AG09309 (cell line): ENCODE measurements at places on chromosomes 7 and 10.

DNA sequence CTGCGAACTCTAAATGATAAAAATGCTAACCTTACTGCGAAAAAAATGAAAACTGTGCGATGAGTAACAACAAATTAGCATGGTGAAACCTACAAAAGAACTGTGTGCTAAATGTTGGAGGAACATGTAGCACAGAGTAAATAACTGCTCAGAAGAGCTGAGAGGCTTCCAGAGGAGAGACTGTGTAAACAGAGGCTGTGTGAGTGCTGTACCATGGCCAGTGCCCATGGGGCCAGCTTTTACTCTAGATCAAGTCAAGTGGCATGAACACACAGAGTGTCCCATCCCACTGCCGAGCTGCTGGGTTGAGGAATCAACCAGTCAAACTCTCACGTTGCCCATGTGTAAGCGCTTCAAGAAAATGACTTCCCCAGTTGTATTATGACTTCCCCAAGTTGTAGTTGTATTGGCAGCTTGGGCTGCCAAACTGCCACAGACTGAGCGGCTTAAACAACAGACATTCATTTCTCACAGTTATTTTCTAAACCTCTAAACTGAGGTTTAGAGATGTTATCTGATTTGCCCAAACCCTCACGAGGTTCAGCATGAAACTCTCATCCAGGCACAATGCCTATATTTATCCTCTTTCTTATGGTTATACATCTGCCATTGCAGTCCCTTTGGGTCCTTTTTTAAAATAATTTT is 270.7 kb downstream of the ABCA13 start:
- DNase-seq, result no peak

DNA sequence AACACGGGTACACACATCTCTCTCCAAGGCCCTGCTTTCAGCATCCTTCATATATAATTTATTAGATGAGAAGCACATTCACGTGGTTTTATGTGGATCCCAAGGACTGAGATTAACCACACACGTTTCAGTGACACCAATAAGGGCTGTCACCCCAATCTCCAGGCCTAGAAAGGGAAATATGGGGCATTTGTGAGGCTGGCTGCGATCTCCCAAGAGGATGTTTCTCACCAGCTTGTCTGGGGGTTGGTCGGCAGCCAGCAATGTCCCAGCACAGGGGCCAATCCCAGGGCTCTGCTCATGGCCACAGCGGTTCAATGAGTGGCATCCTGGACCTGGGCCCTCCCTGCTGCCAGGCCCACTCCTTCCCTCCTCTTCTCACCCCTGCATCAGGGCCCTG is 115.5 kb downstream of the ITIH5 start:
- no peak for DNase-seq

- DNase-seq, result no peak
Measured at GRCh38 chr7:99314504-99314903, 11.2 kb upstream of the ARPC1A start.

DNA sequence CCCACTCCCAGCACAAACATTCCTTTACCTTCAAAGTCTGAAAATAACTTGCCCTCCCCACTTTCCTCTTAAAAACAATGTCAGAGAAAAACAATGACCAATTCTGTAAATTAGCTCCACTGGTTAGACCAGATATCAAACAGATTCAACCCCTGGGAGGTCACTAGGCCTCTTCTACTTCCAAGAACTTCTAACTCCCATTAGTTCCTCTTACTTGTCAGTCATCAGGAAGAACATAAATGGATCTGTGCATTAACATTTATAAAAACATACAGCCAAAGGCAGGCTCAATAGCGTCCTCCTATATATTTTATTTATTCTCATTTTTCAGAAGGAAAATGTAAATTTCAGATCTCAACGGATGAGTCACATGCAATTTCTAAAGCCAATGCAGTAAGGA is 2.2 kb downstream of the ELAPOR2 start:
- no peak for DNase-seq

DNA sequence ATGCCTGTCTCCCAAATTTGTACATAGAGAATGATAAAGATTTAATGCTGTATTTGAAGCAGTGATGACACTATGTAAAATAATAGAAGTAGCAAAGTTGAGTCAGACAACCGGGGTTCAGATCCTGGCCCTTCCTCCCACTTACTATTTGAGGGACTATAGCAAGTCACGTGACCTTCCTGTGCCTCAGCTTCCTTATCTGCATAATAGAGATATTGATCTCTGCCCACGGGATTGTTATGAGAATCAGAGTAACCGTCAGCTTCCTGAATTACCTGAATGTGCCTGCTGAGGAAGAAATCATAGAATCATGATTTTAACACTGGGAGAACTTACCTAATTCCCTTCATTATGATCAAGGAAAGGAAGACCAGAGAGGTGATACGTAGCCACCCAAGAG is 26.9 kb downstream of the CASP7 start:
- no peak for DNase-seq

GRCh38 chr7:30977222-30977621 is 13.5 kb downstream of the GHRHR start:
- DNase-seq, result no peak

DNA sequence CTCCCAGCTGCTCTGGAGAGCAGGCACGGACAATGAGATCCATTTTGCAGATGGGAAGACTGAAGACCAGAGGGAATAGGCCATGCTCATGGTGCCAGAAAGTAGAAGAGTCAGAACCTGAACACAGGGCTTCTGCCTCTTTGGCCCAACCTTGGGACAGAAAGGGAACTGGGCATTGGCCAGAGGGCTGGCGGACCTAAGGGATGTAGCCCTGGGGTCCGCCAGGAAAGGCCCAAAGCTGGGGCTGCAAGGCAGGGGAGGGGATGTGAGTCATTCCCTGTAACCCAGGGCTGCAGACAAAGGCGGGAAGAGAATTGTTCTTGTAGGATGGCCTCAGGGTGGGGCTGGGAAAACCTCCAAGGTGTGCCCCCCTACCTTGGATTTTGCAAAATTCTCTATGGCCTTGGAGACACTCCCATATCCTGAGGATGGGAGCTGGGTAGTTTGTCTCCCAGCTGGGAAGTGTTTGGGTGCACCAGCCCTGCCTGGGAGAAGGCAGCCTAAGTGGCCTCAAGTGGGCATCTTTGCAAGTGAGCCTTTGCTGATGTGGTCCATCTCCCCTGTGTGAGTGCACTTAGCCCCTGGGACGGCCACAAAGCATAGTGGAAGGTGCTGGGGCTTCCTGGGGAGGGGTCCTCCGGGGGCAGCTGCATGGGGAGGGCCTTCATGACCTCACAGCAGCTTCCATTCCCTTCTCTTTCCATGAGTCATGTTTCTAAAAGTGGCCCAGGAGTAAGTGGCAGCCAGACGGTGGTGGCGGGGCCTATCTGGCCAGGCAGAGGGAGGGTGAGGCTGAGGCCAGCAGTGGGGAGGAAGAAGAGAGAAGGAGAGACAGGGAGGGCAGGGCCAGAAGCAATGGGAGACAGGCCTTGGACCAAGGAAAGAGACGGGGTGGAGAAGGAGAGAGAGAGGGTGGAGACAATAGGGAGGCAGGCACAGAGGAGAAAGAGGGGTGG is 9.2 kb downstream of the AQP1 start:
- DNase-seq, result no peak

DNA sequence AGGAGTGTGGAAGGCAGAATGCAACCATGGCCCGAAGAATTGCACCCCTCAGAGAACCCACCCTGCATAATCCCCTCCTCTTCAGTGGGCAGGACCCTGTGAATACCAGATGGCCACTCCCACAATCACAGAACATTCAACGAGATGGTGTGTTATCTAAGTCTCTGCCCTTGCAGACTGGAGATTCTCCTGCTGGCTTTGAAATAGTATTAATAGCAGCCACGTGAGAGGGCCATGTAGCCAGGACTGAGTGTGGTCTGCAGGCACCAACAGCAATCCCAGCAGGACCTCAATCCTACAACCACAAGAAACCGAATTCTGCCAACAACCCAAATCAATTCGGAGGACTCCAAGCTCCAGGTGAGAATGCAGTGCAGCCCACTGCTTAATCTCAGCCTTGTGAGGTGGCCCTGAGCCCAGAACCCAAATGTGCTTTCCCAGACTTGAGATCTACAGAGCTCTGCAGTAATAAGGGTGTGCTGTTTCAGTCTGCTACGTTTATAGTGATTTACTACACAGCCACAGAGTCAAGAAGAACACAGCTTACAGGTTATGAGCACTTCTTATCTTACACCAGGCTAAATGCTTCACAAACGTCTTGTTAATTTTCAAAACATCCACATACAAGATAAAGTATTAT is 72.1 kb downstream of the VOPP1 start:
- DNase-seq, result no peak

- no peak for DNase-seq
Measured at GRCh38 chr7:65411249-65411648, 37.6 kb downstream of the ZNF92 start.

DNA sequence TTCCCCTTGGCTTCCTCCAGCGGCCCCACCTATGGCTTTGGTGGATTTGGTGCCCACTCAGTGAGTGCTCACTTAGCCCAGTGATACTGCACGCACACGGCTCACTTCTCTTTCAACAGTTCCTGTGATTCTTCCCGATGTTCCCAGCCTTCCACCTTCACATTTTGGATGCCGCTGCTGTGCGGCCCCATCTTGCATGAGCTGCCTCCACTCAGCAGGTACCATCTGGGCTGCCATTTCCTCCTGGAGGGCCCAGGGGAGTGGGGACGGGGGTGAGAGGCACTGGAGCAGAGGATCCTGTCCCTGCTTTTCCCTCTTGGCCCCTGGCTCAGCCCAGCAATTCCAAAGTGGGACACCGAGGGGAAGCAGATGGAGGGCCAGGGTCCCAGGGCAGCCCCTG is 323.3 kb upstream of the ZNF32 start:
- DNase-seq, result no peak

GRCh38 chr10:71638064-71638821 is 81.3 kb downstream of the C10orf105 start:
- DNase-seq, result no peak

DNA sequence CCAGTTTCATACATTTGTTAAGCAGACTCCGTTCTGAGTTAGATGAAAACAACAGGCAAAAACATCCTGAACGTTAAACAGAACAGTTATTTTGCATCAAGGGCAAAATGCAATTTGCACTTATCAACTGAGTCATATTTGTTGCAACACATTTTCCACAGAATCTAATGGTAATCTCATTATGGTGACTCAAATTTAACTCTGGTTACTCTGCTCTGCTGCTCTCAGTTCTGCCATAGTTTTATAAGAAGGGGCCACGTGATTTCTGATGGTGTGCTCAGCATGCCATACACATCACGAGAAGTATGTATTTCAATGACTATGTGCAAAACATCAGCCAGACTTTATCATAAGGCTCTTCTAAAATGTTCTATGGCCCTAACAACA is 148.8 kb downstream of the CHCHD3 start:
- DNase-seq, result peak; percentile 39

DNA sequence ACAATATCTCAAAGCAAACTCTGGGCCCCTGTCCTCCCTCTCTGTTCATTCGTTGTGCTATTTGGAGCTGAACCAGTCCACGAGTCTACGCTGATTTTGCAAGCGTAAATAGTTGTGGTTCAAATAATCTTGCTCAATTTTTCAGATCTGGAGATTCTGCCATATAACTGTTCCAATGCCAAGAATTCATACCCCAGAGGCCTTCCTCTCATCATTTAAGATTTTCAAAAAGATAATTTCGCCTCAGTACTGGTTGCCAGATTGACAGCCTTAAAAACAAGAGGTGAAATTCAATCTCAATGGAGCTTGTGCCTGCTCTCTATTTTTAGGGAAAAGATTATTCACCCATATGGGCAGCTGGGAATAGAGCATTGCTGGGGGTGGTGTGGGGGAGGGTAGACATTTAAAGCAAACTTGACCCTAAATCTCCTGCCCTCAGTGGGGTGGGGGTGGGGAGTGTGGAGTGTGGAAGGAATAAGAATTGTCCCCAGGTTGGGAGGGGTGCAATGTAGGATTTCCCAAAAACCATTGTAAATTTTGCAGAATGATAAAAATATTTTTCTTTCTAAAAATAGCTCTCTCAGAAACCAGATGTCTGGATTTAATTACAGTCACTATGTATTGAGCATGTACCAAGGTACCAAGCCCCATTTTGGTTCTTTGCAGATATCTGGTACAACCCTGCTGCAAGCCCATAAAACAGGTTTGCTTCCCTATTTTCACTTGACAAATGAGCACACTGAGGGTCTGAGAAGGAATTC is 104.7 kb upstream of the EEPD1 start:
- DNase-seq, result peak; percentile 97

- DNase-seq, result no peak
Measured at GRCh38 chr10:120423431-120424197, 33.4 kb upstream of the PLPP4 start.

GRCh38 chr7:43753843-43754242 is 4.6 kb upstream of the BLVRA start:
- no peak for DNase-seq

DNA sequence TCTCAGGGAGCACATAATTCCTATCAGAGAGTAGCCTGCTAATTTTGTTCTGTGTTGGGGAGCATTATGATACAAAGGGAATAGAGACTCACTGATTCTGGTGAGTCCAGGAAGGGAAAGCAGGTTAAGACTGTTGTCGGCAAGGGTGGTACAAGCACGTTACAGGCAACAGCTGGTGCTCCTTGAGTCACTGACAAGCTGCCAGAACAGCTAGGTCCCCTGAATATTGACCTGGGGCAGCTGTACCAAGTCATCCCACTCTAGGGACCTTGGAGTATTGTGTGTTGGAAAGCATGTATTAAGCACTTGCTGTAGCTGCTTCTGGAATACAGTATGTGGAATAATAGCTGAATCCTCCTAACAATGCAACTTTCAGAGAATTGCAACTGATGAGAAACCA is 37.0 kb upstream of the GLCCI1 start:
- DNase-seq, result no peak

- no peak for DNase-seq
Measured at GRCh38 chr10:50447691-50448090, 176.1 kb downstream of the SGMS1 start.

- no peak for DNase-seq
Measured at GRCh38 chr10:16599662-16600061, 78.0 kb upstream of the C1QL3 start.

DNA sequence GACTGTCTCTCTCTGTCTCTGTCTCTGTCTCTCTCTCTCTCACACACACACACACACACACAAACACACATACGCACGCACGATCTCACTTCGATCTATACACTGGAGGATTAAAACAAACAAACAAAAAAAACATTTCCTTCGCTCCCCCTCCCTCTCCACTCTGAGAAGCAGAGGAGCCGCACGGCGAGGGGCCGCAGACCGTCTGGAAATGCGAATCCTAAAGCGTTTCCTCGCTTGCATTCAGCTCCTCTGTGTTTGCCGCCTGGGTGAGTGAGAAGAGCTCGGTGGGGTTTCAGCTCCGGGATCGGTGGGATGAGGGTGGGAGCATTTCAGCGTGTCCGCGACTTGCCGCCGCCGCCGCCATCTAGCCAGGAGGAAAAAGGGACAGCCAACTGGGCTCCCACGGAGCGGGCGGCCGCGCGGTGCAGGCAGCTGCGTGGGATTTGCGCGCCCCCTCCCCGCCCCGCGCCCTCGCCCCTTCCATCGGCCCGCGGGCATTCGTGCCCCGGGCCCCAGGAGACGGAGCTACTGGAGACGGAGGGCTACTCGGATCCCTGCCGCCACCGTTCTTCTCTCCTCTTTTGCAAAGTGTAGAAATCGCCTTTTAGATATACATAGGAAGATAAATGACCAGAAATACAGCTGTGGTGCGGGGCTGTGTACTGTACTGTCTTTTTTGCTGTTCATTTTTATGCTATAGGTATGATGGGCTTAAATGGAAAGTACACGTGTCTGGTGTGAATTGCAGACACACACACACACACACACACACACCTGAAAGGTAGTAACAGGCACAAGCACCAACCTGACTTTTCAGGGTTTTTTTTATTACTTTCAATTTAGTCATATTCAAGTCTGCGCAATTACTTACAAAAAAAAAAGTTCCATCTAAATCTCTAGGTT is 581 bp downstream of the PTPRZ1 start:
- DNase-seq, result no peak
